HepG2 (cell line): ENCODE measurements at places on chromosomes 5 and 9. TPM values are rescaled to one million over a fixed set of nuclear protein-coding genes. Genes with fewer than 3 reads are reported as not detected.

DNA sequence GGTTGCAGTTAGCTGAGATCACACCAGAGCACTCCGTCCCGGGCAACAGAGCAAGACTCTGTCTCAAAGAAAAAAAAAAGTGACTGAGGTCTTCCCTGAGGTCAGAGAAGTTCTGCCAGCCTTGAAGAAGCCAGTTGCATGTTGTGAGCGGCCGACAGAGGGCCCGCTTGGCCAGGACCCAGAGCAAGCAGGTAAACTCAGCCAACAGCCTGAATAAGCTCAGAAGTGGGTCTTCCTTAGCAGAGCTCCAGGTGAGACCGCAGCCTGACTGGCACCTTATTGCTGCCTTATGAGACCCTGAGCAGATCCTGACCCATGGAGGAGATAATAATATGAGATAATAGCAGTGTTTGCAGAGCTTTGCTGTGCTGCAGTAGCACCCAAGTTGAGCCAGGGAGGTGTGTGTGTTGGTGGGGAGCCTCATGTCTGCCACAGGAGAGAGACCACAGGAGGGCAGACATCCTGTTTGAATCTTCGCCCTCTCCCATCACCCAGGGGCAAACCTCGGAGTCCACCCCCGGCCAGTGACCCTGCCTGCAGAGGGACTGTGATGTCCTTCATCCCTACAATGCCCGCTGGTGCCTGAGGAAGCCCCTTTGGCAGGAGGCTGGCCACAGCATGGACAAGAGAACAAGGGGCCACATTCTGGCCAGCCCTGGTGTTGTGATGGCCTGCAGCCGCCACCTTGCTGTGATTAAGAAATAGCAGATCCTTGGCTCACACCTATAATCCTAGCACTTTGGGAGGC, 10.8 kb upstream of the BARX1 start:
- H3K4me3 ChIP-seq = no peak overlapping the region
- DNase-seq = no peak
- H3K27me3 ChIP-seq = peaks cover 2% of the 10 kb centered on the region; the same call in 1 of the 2 replicates
- H3K36me3 ChIP-seq = no peaks in the 10 kb centered on the region
- H3K4me1 ChIP-seq = peaks cover 10% of the 10 kb centered on the region

DNA sequence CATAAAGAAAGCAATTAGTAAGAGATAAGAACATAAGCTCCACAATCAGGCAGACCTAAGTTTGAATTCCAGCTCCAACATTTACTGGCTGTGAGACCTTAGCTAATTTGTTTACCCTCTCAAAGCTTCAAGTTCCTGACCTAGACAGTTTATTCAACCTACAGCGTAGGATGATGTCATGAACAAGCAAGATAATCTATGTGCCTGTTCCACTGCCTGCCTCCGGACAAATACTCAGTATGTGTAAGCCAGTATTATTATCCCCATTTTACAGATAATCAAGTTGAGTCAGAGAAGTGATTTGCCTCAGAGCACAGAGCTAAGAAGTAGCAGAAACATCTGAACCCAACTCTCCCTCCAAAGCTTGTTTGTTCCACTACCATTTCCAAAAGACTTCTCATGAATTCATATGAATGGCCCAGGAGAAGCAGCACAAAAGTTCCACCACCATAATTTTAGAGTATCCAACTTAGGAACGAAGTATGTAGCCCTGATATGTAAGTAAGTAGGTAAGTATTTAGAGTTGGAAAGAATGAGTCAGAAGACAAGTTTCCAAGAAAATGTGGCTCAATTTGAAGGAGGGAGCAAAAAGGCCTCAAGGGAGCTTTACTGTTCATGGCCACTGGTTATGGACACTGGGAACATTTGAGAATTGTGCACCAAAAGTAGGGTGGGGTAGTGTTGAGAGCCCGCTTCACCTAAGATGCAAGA, 398.2 kb downstream of the NFIB start:
- no peaks in the 10 kb centered on the region for H3K36me3 ChIP-seq
- H3K27ac ChIP-seq = no peak overlapping the region
- no peak overlapping the region for H3K4me3 ChIP-seq
- no peaks in the 10 kb centered on the region for H3K27me3 ChIP-seq
- no peak for DNase-seq

GRCh38 chr9:131258186-131258585, 18.1 kb downstream of the FAM78A start:
- no peak for DNase-seq
- no peaks in the 10 kb centered on the region for H3K36me3 ChIP-seq
- no peak overlapping the region for H3K27ac ChIP-seq
- peaks cover 12% of the 10 kb centered on the region; the same call in 1 of the 2 replicates for H3K27me3 ChIP-seq
- no peak overlapping the region for H3K4me3 ChIP-seq

GRCh38 chr9:133436681-133437080, 14.5 kb downstream of the ADAMTS13 start:
- H3K4me1 ChIP-seq = peaks cover 8% of the 10 kb centered on the region
- peaks cover 2% of the 10 kb centered on the region; the same call in 1 of the 2 replicates for H3K27me3 ChIP-seq
- DNase-seq = no peak
- H3K27ac ChIP-seq = no peak overlapping the region

GRCh38 chr9:90966031-90966290, 164.3 kb downstream of the SYK start:
- DNase-seq = no peak
- H3K27ac ChIP-seq = no peak overlapping the region
- no peaks in the 10 kb centered on the region; the same call in 1 of the 2 replicates for H3K27me3 ChIP-seq
- H3K36me3 ChIP-seq = no peaks in the 10 kb centered on the region

Gene NINJ1
- total RNA-seq = 77.1 and 92.1 TPM in 2 replicates

Gene TRMT10B
- total RNA-seq = 3.1 and 3.3 TPM in 2 replicates

Gene IRX1
- total RNA-seq = not detected in 2 replicates

Gene GABRA6
- not detected in 2 replicates for total RNA-seq

Gene HMMR
- total RNA-seq = 48.3 and 82.7 TPM in 2 replicates

Gene LRRC19
- not detected in 2 replicates for total RNA-seq
